Activated CD8-positive, alpha-beta memory T cell treated with anti-CD3 and anti-CD28 coated beads for 4 hours (primary cell): ENCODE measurements at places on chromosomes 6 and 20.

- DNase-seq: no peak
Measured at GRCh38 chr6:18262702-18263417, 1.5 kb downstream of the DEK start.

DNA sequence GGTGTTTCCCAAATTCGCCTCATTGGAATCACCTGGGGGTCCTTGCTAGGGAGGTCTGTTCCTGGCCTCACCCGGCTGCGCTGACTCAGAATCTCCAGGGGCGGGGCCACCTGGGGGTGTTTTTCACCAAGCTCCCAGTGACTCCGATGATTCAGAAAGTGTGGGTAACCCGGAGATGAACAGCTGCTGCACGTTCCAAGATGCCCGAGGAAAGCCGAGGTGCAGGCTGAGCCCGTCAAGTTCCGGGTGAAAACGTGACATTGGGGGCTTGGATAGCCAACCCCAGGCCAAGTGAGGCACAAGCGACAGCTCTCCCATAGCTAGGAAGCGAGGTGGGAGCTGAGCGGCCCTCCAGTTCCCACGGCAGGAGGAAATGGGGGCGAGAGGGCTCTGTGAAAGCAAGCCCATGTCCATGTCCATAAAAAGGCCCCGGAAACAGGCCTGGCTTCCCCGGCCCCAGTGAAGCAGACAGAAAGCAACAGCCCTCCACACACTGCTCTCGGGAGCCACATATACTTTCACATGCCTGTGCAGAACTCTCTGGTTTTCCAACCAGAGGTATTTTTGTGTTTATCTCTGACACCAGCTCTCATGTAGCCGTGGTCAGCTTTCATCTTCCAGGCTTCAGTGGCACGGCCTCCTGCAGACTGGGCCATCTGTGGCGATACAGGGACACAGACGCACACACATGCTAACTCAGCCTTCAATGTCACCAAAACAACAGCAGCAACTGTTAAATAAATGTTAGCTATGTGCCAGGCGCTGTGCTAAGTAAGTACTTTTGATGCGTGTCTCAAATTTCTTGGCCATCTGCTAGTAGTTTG is 90.7 kb upstream of the CCDC28A start:
- no peak for DNase-seq

- DNase-seq: peak; percentile 50
Measured at GRCh38 chr20:62977613-62978560, 25.4 kb downstream of the SLC17A9 start.

DNA sequence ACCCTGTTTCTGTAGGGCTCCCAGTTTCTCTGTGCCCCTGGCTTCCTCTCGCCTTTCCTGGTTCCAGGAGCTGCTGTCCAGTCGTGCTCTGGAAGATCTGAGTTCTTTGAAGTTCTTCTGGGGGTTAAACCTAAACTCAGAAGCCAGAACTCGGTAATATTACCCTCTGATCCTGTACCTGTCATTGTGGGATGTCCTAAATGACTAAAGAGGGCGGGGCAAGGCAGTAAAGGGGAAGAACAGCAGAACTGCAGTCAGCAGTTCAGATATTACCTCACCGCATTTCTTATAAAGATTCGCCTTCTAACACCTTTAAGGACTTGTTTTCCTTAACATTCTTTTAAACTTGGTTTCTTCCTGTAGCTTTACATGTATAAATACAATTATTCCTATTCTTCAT is 63.9 kb downstream of the FAM120B start:
- no peak for DNase-seq

DNA sequence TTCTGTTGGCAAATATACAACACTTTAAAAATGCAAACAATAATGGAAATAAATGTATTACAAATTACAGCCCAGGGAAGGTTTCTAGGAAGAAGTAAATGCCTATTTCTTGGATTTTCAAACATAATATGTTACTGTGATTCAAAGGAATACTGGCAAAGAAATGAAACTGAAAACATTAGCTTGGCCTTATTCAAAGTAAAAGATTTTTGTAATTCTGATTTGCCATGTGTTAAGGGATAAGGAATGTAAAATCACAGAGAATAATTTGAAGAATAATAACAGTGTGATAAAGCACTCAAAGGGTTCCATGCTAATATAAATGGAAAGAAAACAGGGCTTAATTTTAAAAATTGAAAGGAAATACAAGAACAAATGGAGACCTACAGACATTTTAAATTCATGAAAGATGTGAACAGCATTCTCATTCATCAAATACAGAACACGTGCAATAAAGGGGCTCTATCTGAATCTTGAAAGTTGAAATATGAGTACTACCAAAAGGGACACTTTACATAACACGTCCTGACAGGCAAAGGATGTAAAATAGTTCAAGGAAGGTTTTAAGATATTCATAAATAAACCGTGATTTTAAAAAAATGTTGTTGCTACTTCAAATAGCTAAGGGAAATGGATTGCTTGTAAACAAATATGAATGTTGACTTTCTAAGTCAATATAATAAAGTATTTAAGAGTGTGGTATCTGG is 138.1 kb downstream of the RFPL4B start:
- DNase-seq: no peak

DNA sequence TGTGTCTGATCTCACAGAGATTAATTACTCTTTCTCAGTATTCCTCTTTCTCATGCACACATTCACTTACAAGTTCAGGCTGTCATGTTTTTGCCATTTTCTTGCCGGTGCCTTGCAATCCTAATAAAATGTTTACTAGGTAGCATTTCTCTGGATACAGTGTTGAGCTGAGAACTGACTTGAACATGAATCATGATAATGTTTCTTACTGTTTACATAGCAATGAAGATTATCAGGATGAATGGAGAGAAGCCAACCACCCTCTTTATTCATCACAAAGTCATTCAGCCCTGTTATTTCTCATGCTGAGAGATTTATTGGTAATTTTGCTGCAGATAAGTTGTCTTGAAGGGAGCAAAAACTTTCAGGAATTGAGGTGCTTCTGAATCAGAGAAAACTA is 185.5 kb upstream of the ECI2 start:
- DNase-seq: no peak

DNA sequence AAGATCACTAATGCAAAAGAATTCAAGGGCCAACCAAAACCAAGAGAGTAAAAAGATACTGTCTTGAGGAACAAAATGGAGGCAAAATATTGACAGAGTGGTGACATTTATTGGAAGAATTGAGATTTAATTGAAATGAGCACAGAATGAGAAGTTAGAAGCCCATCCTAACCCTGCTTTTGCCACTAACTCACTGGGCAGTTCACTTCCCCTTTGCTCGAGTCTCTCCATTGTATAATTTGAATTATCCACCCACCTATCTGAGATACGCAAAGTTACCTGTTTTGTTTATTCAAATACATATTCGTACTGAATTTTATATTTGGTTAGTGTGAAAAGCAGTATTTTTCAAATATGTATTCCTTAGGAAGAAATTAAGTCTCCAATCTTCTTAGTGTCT is 204.5 kb upstream of the PRDM1 start:
- DNase-seq: no peak

GRCh38 chr6:85660181-85660611 is 17.5 kb upstream of the SYNCRIP start:
- DNase-seq: no peak

GRCh38 chr6:54198134-54198533 is 86.9 kb downstream of the MLIP start:
- DNase-seq: no peak
